ENCODE measurements at places on chromosomes 3 and 15.
A peak's percentile ranks its signal among the peaks of the same experiment; 100 is the strongest.

DNA sequence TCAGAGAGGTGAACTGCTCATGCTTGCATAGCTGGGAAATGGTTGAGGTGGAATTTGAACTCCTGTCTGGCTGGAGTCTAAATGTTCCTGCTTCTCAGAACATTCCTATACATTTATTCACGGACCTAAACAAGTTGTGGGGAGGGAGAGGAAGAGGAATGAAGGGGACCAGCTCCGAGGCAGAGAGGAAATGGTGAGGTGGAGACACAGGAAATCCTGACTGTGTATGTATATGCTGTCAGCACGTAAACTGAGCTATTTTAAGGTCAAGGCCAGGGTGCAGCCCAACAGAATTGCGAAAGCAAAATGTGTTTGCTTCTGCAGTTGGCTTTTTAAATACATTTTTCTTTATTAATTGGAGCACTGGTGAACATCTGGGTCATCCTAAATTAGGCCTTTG lies 74.1 kb upstream of the POMGNT2 start:
- DNase-seq = peak; percentile 74

DNA sequence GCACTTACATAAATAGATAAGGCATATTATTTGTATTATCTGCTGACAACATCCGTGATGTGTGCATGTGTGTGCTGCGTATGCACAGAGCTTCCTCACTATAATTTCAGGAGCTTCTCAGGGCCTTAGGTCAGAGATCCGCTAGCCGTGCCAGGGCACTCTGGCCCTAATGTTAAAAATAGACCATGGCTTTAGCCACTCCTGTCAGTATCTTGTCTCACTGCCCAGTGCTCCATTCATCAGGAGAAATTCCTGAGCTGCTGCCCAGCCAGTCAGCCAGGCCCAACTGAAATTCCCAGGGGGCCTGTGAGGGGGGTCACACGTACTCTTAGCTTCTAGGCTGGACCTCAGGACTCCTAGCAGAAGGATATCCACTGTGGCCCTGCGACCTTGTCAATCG lies 70.0 kb upstream of the ABHD2 start:
- DNase-seq = no peak

- peak; percentile 31 for DNase-seq
These were observed 131.2 kb downstream of the CD47 start for GRCh38 chr3:107959550-107960154.

DNA sequence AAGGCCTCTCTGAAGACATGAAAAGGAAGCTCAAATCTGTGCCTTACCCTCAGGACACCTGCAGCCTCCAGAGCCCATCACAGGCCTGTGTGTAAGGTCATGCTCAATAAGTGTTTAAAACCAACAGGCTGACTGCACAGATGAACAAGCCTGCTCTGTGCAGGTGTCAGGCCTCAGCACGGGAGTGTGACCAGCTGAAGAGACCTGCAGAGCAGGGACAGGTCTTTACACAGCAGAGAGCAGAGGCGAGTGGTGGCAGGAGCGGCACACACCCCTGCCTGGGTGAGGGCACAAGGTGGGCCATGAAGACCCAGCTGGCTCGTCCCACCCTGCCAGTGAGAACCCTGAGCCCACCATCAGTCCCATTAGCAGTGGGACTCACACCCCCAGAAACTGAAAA lies 56.9 kb downstream of the ROPN1B start:
- DNase-seq = no peak

DNA sequence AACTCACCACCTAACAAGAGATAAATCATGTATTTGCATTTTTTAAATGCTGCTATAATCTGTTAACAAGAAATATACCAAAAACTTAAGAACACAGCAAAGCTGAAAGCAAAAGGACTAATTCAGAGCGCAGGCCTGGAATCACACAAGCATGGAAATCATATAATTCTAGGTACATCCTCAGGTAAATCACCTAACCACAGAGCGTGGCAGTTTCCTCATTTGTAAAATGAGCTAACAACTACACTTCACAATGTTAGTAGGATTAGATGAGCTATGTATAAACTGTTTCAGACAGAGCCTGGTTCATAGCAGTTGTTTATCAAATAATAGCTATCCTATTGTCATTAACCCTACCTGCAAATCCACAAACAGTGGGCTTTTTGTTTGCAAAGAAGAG lies 146.4 kb downstream of the ERC2 start:
- no peak for DNase-seq

GRCh38 chr3:141415953-141416352 lies 47.6 kb downstream of the ZBTB38 start:
- DNase-seq = no peak

- DNase-seq = no peak
These were observed 10.7 kb downstream of the CLK3 start for GRCh38 chr15:74626336-74626735.

- DNase-seq = no peak
These were observed 209.6 kb downstream of the PDZRN3 start for GRCh38 chr3:73415118-73415517.

- DNase-seq = peak; percentile 37
These were observed 93.2 kb downstream of the SLCO3A1 start for GRCh38 chr15:91946581-91947292.

DNA sequence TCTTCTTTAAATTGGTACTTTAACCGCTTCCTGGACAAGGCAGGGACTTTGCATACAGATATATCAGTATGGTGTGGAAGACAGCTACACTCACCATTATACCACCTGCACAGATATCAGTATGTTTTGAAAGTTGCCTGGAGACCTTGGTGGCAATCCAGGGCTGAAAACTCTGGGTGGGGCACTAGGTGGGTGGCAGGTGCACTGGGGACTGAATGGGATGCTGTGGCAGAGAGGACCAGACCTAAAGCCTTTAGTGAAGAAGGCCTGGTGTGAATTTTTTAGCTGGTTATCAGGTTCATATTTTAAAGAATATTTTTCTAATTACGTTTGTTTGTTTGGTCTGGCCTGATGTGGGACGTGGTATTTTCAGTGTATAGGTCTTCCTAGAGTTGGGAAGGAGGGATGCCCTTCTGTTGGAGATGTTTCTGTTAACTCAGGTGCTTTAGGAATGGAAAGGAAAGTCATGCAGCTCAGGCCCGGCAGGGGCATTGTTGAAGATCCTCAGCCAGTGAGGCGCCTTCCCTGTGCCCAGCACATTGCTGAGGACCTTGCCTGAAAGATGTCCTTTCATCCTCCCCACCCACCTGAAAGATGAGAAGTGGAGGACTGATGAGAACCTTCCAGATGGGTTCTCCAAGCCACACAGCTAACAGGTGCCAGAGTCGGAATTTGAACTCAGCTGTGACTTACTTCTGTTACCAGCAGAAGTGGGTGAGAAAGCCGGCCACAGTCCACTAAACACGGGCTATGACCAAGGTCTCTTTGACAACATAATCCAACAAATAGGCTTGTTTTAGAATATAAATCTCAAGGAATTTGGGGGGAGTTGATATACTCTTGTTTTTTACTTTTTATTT lies 77.3 kb downstream of the APBA2 start:
- no peak for DNase-seq

DNA sequence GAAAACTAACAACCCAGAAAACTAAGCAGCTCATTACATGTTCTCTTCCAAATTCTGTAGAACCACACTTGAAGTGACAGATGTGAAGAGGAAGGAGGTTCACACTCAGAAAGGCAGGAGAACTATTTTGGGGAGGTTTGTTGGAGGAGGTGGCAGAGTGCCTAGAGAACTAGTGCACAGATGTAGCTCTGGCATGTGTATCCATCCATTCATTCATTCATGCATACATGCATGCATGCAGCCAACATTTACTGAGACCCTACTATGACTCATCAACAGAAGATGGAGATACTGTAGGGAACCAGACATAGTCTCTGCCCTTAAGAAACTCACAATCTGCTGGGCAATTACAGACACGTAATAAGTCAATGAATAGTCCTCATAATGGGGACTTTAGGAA lies 116.7 kb downstream of the ERC2 start:
- DNase-seq = no peak

DNA sequence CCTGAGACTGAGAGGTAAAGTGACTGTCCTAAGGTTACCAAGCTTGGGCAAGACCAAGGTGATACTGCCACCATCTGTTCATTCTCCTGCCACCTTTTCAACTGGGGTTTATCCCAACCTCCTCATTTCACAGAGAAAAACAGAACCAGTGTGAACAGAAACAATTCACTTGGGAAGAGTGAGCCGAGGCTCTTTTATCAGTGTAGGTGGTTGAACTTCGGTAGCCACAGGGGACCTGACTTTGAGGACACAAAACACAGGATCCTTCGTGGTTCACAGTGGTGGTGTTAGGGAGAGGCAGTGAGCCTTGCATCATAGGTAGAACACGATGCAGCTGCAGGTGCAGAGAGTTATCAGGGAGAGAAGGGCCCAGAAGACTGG lies 72.8 kb upstream of the ICE2 start:
- DNase-seq = no peak

DNA sequence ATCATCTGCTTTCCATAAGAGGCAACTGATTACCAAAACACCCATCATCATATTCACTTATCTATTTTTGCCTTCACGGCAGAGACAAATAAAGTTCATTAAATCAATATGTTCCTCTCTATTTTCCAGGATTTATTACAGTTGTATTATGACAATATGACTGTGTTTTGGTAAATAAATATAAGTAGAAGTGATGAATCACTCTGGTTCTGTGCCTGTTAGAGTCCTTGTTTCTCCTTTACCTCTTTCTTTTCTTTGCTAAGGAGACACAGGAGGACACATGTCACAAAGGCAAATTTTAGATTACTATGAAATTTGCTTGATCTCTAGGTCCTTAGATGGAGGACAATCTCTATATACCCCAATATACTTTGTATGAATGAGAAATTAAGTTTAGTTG lies 152.6 kb upstream of the PLSCR5 start:
- no peak for DNase-seq

DNA sequence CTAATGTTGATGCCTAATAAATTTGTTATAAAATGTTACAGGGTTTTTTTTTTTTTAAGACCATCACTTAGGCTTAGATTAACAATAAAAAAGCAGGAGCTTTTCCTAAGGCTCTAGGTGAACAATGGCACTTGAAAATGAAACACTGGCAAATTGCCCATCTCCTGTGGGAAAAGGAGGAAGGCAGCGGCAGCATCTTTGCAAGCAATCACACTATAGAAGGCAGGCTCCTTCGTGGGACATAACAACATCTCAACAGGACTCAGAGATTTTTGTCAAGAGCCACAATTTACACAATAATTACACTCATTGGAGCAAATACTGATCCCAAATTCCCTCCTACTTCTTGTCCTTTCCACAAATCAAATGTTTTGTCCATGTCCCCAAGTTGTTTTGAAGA lies 646.7 kb downstream of the ROBO2 start:
- DNase-seq = no peak

DNA sequence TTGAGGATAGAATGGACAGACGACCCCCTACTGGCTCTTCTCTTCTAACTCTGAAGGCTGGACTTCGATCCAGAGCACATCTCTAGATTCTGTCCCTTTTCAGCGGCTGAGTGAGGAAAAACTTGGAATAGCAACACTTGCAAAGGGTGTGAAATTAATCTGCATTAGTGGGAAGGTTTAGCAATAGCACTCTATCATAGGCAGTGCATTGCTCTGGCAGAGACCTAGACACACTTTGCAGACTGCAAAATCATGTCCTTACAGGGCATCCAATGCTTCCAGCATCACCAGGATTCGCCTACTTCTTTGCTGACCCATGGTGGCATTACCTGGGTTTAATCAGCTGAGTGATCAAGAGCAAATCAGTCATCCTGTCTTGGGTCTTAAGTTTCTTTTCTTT lies 43.1 kb downstream of the DAPK2 start:
- no peak for DNase-seq

DNA sequence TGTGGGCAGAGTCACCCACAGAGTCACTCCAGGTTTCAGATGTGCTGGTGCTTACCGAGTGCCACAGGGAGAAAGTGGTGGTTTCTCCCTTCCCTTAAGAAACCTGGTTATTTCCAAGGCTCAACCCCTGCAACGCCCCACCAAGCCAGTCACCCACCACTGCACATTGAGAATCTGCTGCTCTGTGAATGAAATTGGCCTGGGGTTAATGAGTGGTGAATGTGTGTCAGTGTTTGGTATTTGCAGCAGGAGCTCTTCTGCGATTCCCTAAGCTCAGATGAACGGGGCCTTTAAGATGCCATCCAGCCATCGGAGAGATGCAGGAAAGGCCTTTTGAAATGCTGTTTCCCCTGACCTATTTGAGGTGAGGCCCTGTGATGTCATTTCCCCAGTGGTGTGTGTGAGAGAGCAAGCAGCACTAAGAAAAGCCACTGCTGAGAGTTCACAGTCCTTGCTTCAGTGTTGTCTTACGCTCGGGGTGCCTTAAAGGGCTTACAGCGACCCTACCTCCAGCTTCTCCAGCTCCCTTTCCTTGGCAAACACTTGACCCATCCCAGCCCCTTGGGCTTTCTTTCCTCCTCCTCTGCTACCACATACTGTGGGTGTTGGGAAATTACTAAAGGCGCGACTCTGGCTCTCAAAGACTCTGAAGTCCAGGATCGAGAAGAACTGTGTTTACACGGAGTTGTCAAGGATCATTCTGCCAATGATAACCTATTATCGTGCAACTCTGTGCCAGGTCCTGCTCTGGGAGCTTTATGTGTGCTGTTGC lies 68.9 kb downstream of the SMAD3 start:
- peak; percentile 99 for DNase-seq

GRCh38 chr15:91944331-91944730 lies 90.8 kb downstream of the SLCO3A1 start:
- no peak for DNase-seq

DNA sequence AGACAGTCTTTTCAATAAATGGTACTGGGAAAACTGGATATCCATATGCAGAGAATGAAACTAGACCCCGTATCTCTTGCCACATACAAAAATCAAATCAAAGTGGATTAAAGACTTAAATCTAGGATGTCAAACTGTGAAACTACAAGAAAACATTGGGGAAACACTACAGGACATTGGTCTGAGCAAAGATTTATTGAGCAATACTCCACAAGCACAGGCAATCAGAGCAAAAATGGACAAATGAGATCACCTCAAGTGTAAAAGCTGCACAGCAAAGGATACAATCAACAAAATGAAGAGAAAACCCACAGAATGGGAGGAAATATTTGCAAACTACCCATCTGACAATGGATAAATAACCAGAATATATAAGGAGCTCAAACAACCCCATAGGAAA lies 38.4 kb upstream of the MBNL1 start:
- DNase-seq = no peak

DNA sequence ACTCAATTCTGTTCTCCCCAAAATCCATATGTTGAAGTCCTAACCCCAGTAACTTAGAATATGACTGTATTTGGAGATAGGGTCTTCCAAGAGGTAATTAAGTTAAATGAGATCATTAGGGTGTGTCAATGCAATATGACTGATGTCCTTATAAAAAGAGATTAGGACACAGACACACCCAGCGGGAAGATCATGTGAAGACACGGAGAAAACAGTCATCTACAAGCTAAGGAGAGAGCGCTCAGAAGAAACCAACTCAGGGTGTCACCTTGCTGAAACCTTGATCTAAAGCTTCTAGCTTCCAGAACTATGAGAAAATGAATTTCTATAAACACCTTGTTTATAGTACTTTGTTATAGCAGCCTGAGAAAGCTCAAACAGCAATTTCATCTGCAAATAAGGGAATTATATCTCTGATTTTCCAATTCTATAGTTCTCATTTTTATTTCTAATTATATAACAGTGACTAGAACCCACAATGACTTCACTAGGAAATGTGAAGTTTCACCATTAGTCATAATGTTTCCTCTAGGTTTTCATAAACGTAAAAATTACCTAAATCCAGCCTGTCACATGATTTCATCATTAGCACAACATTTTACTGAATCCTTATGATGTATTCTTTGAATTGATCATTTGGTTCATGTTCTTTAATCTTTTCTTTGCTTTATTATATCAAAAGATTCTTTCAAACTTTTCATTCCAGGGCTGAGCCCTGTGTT lies 459.1 kb upstream of the MDFIC2 start:
- peak; percentile 37 for DNase-seq

GRCh38 chr3:95673215-95673614 lies 1141.2 kb upstream of the EPHA6 start:
- no peak for DNase-seq

Measured in kidney tubule cell (primary cell).